NCI-H1417 (cell line): ENCODE measurements at places on chromosomes 3 and 15.

GRCh38 chr3:140848666-140849065 lies 93.0 kb upstream of the SLC25A36 start:
- no peak for DNase-seq

GRCh38 chr3:55406696-55407425 lies 80.2 kb downstream of the WNT5A start:
- no peak for DNase-seq

GRCh38 chr3:127068871-127069270 lies 86.0 kb downstream of the PLXNA1 start:
- no peak for DNase-seq

- DNase-seq: no peak
Measured at GRCh38 chr15:75714195-75714594, 1.5 kb upstream of the CSPG4 start.

GRCh38 chr3:48639944-48640606 lies 4.8 kb upstream of the SLC26A6 start:
- no peak for DNase-seq

DNA sequence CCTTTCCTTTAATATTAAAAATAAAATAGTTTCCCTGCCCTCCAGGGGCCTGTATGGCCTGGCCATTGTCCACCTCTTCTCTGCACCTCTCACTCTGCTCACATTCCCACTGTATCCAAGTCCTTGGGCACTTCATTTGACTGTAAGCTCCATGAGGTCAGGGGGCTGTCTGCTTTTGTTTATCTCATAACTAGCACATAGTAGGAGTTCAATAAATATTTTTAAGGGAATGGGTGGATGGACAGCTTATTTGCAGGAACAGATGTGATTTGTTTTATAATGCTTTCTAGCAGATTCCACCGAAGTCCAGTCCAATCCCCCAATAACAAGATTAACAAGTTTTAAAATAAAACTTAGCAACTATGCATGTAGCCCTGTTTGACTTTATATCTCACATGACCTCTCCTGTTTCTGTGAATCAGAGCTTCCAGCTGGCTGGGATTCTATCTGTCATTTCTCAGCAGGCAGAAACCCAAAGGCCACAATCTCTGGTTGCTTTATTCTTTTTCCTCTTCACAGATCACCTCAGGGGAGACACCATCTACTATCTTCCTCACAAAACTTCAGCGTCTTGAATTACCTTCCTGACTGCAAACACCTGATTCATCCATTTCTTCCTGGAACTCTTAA lies 123.0 kb upstream of the NR2F2 start:
- no peak for DNase-seq

GRCh38 chr3:134737516-134737915 lies 57.5 kb upstream of the EPHB1 start:
- DNase-seq: no peak

DNA sequence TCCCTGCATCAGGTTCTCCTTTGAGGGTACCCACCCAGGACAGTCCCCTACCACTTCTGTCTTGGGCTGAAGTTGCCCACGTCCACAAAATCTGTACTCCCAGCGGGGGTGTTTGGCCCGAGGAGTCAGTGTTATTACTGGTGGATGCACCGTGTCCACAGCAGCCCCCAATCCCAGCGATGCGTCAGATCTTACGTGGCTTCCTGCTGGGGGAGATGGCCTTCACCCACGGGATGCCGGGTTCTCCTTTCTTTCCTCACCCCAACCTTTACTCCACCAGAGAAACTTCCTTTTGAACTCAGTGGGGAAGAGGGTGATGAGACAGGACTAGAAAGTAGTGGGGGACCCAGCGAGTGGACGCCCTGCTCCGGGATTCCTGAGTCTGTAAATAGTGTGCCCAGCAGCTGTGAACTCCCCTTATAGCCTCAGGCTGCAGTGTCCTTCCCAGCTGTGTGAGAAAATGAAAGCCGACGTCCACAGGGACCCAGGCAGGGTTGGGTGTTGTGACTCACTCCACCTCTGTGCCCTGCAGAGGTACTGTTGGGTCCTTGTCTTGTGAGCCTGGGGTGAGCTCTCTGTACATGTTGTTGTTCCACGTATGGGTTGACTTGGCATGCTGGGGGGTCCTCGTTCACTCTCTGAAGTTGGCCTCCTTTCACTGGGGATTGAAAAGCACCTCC lies 31.5 kb downstream of the CRTAP start:
- DNase-seq: no peak

- no peak for DNase-seq
Measured at GRCh38 chr3:32438596-32439344, 47.1 kb downstream of the CMTM7 start.

GRCh38 chr15:73601451-73602445 lies 31.4 kb downstream of the NPTN start:
- no peak for DNase-seq

DNA sequence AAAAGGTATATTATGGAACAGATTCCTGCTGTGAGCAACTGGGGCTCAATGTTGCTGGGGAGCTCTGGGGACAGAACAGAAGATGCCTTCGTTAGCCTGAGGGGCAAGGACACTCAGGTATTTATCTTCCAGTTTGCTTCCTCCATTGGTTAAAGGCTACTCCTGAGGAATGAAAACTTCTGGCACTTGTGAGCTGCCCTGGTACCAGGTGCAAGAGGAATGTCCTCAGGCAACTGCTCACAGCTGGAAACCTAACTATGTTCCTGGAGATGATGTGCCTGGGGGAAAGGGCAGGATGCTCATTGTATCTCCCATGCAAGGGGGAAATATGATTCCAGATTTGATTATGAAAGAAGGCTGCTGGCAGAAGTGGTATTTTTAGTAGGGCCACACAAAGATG lies 54.0 kb upstream of the BBX start:
- peak; percentile 6 for DNase-seq

DNA sequence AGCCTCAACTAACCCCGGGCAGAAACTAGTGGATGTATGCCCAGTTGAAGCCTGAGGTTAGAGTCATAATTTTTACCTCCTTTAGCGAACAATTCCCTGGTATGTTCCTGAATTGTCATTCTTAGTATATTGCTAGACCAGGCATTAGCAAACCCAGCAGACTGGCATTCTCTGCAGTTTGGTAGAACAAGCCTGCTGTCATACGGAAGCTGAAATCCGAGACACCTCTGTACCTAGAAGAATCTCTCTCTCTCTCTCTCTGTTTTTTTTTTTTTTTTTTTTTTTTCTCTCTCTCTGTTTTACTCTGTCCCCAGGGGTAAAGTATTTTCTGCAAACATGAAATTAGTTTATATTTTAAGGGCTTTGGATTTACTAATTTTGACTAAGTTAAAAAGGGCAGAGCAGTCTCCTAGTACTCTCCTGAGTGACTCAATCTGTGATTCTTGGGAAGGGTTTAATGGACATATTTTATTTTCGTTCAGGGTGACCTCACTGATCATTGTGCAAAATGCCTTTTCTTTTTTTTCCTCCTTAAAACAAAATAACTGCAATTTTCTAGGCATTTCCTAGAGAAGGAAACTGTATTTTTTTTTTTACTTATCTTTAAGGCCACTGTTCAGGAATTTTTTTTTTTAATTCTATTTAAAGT lies 133.6 kb upstream of the ICE2 start:
- no peak for DNase-seq

- no peak for DNase-seq
Measured at GRCh38 chr15:70437089-70437488, 326.3 kb downstream of the UACA start.

- DNase-seq: no peak
Measured at GRCh38 chr15:91263632-91264531, 163.8 kb downstream of the SV2B start.

DNA sequence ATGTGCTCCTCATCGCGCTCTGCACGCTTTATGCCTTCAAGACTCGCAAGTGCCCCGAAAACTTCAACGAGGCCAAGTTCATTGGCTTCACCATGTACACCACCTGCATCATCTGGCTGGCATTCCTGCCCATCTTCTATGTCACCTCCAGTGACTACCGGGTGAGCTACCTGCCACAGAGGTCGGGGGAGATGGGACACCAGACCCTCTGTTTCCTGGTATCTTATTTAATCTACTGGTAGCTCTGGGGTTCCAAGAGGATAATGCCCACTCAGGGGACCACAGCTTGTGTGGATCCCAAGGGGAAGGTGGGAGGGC lies 9.1 kb downstream of the GRM2 start:
- no peak for DNase-seq

DNA sequence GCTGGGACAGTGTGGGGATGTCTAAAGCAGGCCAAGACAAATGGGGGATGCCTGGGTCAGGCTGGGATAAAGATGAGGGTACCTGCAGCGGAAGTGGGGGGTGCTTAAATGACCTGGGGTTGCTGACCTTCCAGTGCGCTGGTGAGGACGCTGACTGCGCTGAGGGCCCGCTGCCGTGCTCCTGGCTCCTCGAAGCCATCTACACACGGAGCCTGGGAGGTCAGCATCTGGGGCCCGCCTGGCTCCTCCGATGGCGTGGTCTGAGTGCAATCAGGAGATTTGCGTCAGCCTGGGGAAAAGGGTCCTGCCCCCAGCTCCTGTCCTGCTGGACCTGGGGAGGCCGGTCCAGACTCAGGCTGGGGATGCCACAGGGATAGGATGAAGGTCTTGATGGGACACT lies 50.7 kb downstream of the SCN5A start:
- DNase-seq: no peak

DNA sequence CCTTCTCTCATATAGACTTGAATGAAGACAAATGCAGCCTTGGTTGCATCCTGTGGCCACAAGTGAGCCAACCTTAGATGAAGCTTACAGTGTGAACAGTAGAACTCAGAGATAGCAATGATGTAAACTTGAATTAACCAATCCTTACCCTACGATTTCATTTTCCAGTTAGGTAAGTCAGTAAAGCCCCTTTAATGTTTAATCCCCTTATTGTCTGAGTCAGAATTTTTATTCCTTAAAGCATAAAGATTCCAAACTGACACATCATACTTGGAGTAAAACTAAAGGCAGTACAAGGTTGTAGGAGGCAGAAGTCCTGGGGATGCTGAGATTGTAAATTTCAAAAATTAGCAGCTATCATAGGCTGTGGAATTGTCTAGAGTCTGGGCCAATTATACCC lies 507.8 kb upstream of the DPH6 start:
- DNase-seq: no peak
